A549 treated with ZK216348 at 1 μM for 4 hours (cell line): ENCODE measurements at places on chromosomes 7 and 10. TPM values are rescaled to one million over a fixed set of nuclear protein-coding genes. Genes with fewer than 3 reads are reported as not detected.

HOXA3 gene
- total RNA-seq: 3.8 to 9.6 TPM (median 8.0 TPM) in 5 replicates

PRXL2A gene
- 41.3 to 61.7 TPM (median 42.7 TPM) in 5 replicates for total RNA-seq

AFAP1L2 gene
- total RNA-seq: 21.1 to 27.8 TPM (median 23.9 TPM) in 5 replicates

TMEM176A gene
- not detected in 5 replicates for total RNA-seq

PRRT4 gene
- total RNA-seq: 0.35 to 0.71 TPM (median 0.40 TPM) in 4 of 5 replicates, not detected in the other

TMEM178B gene
- total RNA-seq: 1.1 to 2.6 TPM (median 1.5 TPM) in 5 replicates

BLNK gene
- total RNA-seq: not detected in 5 replicates

EPO gene
- not detected in 5 replicates for total RNA-seq

DLG5 gene
- 24.7 to 39.8 TPM (median 34.3 TPM) in 5 replicates for total RNA-seq

CYP3A7 gene
- not detected in 5 replicates for total RNA-seq

FAM131B gene
- 0.20 to 0.62 TPM (median 0.46 TPM) in 5 replicates for total RNA-seq

MALRD1 gene
- not detected in 5 replicates for total RNA-seq

CUBN gene
- total RNA-seq: 0.01 to 0.23 TPM (median 0.02 TPM) in 5 replicates

FKBP6 gene
- total RNA-seq: not detected in 5 replicates

KCNMA1 gene
- 38.7 to 80.9 TPM (median 73.7 TPM) in 5 replicates for total RNA-seq

FXYD4 gene
- not detected in 5 replicates for total RNA-seq

FAM180A gene
- not detected in 5 replicates for total RNA-seq

SYT15 gene
- total RNA-seq: 2.0 to 3.9 TPM (median 2.3 TPM) in 5 replicates

TMEM72 gene
- not detected in 5 replicates for total RNA-seq

TLX1 gene
- total RNA-seq: not detected in 5 replicates

TRPV6 gene
- total RNA-seq: not detected in 5 replicates

PODXL gene
- 31.3 to 59.3 TPM (median 41.8 TPM) in 5 replicates for total RNA-seq

CPA4 gene
- total RNA-seq: 3.7 to 5.0 TPM (median 4.5 TPM) in 5 replicates

SPDYE8 gene
- not detected in 5 replicates for total RNA-seq

ABCC2 gene
- total RNA-seq: 144 to 173 TPM (median 148 TPM) in 5 replicates

COL1A2 gene
- total RNA-seq: not detected in 5 replicates

CD36 gene
- total RNA-seq: 0.14 to 0.19 TPM in 2 of 5 replicates, not detected in the others

RARRES2 gene
- not detected in 5 replicates for total RNA-seq

PPA1 gene
- 187 to 273 TPM (median 205 TPM) in 5 replicates for total RNA-seq

TUBB8 gene
- total RNA-seq: 0.06 TPM in 1 of 5 replicates, not detected in the others

SPDYE9 gene
- not detected in 5 replicates for total RNA-seq

MBLAC1 gene
- 2.8 to 3.5 TPM (median 3.0 TPM) in 5 replicates for total RNA-seq

TMEM184A gene
- 6.8 to 14.2 TPM (median 11.3 TPM) in 5 replicates for total RNA-seq

CALML5 gene
- total RNA-seq: not detected in 5 replicates

CUZD1 gene
- 0.96 to 1.6 TPM (median 1.4 TPM) in 5 replicates for total RNA-seq

CUL1 gene
- 55.7 to 62.7 TPM (median 57.2 TPM) in 5 replicates for total RNA-seq

INHBA gene
- 0.20 to 1.0 TPM (median 0.61 TPM) in 5 replicates for total RNA-seq

CALHM2 gene
- total RNA-seq: 3.1 to 7.0 TPM (median 4.8 TPM) in 5 replicates

SLC13A1 gene
- total RNA-seq: not detected in 5 replicates

ST8SIA6 gene
- 0.06 to 0.08 TPM in 2 of 5 replicates, not detected in the others for total RNA-seq

MYO3A gene
- total RNA-seq: not detected in 5 replicates

ANXA8 gene
- 29.5 to 41.7 TPM (median 34.3 TPM) in 5 replicates for total RNA-seq

TCF7L2 gene
- 15.2 to 25.2 TPM (median 18.3 TPM) in 5 replicates for total RNA-seq

RBP3 gene
- not detected in 5 replicates for total RNA-seq

LIPK gene
- total RNA-seq: not detected in 5 replicates

UNCX gene
- total RNA-seq: 0.21 TPM in 1 of 5 replicates, not detected in the others

HMX2 gene
- 0.20 to 0.25 TPM (median 0.22 TPM) in 3 of 5 replicates, not detected in the others for total RNA-seq

ZNF511 gene
- total RNA-seq: 49.5 to 76.3 TPM (median 61.5 TPM) in 5 replicates

CLDN15 gene
- 6.5 to 14.6 TPM (median 12.5 TPM) in 5 replicates for total RNA-seq

HABP2 gene
- total RNA-seq: 0.07 to 0.12 TPM (median 0.09 TPM) in 4 of 5 replicates, not detected in the other

FBXL13 gene
- total RNA-seq: 0.33 to 0.83 TPM (median 0.36 TPM) in 5 replicates

PDZD7 gene
- total RNA-seq: 0.44 to 1.2 TPM (median 0.79 TPM) in 5 replicates

ACADSB gene
- total RNA-seq: 4.2 to 8.8 TPM (median 6.3 TPM) in 5 replicates

EVX1 gene
- total RNA-seq: 0.14 to 0.19 TPM (median 0.15 TPM) in 3 of 5 replicates, not detected in the others

STEAP4 gene
- total RNA-seq: not detected in 5 replicates

ANKRD61 gene
- total RNA-seq: 0.22 to 0.92 TPM (median 0.70 TPM) in 5 replicates

CDNF gene
- 0.52 to 1.4 TPM (median 1.1 TPM) in 5 replicates for total RNA-seq
